ENCODE measurements at places on chromosomes 12 and 14.

DNA sequence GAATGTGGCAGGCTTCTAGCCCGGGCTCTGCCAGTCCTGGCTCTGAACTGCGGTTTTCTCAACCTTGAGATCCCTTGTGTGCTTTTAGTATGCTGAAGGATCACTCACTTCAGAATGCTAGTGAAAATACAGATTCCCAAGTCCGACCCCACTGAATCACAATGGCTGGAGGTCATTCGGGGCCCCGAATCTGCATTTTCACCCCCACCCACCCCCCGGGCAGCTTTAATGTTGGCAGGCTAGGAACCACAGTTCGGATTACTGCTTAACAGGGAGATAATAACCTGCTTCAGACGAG is 573 bp upstream of the SUSD6 start:
- no peak for DNase-seq

- no peak for DNase-seq
Observed at GRCh38 chr14:95218472-95219193, 61.3 kb upstream of the DICER1 start.

DNA sequence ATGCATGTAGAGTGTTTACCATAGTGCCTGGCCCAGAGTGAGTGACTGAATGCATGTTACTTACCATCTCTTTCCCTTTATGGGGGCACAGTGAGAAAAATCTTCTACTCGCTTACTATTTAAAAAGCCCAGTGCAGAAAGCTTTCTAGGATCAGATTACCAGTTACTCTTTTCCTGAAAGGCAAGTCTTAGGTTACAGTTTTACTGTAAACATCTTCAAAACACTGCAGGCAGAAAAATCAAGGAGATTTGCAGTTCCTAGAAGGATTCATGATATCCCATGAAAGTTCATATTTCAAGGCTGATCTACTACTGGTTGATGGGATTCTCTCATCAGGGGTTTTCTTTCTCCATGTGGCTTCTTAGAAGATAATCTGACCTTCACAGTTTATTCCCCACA is 29.3 kb upstream of the DAAM1 start:
- no peak for DNase-seq

GRCh38 chr14:85529803-85530574 is at the start of gene FLRT2:
FLRT2 (plus strand) TSS chr14:85530144; CDS start chr14:85621515, 91,371 bp downstream.
- DNase-seq: no peak

- DNase-seq: no peak
Observed at GRCh38 chr14:53570411-53571387, 385.9 kb downstream of the BMP4 start.

DNA sequence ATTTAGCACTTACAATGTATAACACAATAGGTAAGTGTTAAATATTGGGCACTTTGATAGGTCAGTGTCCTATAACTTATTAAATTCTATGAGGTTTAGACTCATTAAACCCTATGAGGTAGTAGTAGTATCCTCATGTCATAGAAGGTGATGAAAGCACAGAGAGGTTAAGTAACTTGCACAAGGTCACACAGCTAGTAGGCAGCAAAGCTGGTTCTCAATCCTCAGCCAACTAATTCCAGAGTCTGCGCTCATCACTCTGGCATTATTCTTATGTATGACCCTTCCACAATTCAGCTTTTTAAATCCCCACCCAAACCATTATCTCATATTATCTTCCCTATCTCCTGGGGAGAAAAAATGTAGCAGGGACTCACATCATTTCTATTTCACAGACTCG is 141.1 kb downstream of the KSR2 start:
- no peak for DNase-seq

- no peak for DNase-seq
Observed at GRCh38 chr12:95146769-95147168, 70.5 kb downstream of the FGD6 start.

GRCh38 chr12:13505224-13505623 is 308.7 kb downstream of the EMP1 start:
- no peak for DNase-seq

GRCh38 chr12:12818701-12819100 is 5.6 kb downstream of the DDX47 start:
- no peak for DNase-seq

GRCh38 chr12:105729926-105730325 is 399.4 kb downstream of the C12orf75 start:
- DNase-seq: no peak

- no peak for DNase-seq
Observed at GRCh38 chr14:81953419-81953818, 419.8 kb upstream of the SEL1L start.

DNA sequence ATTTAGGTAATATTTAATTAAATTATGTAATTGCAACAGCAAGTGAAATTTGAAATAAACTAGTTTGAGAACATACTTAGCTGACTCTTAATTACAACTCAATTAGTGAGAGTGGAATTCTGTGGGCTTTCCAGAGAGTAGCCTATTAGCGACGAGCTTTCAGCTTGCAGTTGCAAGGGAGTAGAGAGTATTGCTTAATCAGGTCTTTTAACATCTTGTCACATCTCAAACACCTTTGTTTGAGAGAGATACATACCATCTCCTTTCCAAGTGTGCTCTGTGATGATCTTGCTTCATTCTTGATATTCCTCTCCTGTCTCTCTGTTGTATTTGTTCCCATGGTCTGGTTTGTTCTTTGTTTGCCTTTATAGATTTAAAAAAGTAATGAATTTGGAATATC is 7.7 kb downstream of the PPP4R4 start:
- DNase-seq: no peak

All from activated naive CD8-positive, alpha-beta T cell treated with anti-CD3 and anti-CD28 coated beads, Interleukin-2, amount 50 U/mL, for 16 hours (primary cell).